NCI-H524 (cell line): ENCODE measurements at places on chromosomes 12 and 14.

DNA sequence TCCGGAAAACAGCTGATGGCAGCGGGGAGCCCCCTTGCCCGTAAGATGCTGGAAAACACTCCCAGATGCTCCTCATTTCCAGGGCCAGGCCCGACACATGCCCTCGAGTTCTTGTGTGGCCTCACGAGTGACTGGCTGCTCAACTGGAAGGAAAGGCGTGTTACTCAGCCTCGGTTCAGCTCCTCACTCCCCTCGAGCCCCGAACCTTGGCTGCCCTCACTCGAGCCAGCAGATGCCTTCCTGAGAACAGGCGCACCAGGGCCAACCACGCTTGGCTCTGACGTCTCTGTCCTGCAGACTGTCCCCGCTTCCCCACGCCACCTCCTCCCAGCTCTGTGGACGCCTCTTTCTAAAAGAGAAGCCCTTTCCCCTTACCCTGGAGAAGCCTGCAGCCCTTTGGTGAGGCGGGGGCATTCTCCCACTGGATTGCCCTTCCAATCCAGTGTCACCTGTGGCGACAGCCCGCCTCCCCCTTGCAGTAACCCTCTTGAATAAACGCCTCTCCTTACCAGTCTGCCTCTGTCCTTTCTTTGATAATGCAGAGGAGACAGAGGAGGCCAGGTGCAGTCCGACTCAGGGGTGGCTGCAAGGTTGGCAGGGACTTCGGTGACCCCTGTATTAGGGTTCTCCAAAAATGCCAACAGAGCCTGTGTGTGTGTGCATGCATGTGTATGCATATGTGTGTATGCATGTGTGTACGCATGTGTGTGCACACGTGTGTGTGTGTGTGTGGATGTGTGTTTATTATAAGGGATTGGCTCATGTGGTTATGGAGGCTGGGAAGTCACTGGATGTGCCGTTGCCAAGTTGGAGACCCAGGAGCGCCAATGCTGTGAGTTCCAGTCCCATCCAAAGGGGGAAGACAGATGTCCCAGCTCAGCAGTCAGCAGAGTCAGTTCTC is 166.3 kb downstream of the KIF26A start:
- DNase-seq, result no peak

GRCh38 chr12:110102255-110102654 is 21.9 kb upstream of the IFT81 start:
- peak; percentile 98 for DNase-seq

- no peak for DNase-seq
These were observed 340.4 kb downstream of the RAD51B start for GRCh38 chr14:68159701-68160633.

DNA sequence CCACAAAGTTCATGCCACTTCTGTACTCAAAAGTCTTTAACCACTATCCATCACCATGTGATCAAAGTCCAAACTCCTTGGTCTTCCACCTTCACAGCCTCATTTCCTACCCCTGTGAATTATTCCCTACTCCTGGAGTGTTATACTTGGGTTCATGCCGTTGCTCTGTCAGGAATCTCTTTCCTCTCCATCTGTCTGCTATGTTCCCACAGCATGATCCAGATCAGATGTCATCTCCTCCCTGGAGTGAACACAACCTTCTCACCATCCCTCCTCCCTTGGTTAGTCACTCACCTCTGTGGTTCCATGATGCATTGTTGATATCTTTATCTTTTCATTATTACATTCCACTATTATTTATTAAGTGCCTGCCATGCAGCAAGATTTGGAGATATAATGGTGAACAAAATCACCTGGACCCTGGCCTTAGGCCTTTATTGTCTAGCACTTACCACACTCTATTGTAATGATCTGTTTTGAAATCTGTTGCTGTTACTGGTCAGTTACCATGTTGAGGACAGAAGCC is 22.4 kb downstream of the LACRT start:
- DNase-seq, result no peak

DNA sequence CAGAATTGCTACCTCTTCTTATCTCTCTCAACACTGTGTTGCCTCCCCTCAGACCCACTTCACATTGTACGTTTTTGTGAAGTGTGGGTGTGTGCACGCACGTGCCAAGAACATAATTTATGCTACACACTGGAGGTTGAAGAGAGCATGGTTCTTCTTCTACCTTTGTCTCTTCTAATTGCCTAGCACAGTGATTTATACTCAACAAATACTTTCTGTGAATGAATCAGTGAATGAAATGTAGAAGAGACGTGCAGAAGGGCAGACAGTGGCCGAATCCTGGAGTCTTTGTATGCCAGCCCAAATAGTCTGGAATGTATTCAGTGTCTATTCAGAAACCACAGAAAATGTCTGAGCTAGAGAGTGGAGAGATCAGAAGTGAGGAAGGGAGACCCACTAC is 4.6 kb upstream of the SAMD4A start:
- no peak for DNase-seq

DNA sequence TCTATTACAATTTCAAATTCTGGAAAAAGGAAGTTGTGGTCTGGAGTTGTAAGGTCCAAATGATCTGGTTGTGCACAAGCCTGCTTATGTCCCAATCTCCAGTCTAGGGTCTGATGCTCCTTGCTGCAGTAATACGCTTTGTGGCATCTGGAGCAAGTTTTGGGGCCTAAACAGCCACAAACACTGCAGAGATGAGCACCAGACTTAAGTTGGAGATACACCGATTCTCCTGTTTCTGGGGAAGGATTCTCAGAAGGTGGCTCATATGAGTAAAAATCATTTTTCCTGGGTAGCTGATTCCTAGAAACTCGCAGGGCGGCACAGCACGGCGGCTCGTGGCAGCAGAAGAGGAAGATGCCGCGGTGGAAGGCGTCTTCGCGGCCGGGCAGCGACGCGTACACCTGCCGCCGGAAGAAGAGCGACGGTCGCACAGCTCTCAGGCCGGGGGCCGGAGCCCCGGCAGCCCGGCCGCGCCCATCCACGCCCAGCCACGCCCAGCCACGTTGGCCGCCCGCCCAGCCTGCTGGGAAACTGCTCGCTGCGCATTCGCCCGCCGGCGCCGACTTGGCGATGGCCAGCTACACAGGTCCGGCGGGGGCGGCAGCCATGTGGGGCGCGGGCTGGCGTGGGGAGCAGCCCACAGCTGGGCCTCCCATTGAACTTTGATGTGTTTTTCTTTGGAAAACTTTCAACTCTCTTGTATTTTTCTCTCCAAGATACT is 129.0 kb downstream of the ASCL4 start:
- peak; percentile 82 for DNase-seq

DNA sequence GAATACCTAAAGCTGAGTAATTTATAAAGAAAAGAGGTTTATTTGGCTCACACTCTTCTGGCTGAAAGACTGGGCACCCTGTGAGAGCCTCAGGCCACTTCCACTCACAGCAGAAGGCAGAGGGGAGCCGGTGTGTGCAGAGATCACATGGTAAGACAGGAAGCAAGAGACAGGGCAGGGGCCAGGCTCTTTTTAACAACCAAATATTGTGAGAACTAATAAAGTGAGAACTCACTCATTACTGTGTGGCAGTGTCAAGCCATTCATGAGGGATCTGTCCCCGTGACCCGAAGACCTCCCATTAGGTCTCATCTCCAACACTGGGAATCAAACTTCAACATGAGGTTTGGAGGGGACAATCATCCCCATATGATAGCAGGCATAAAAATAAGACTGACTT is 180.8 kb upstream of the DIO3 start:
- DNase-seq, result no peak

DNA sequence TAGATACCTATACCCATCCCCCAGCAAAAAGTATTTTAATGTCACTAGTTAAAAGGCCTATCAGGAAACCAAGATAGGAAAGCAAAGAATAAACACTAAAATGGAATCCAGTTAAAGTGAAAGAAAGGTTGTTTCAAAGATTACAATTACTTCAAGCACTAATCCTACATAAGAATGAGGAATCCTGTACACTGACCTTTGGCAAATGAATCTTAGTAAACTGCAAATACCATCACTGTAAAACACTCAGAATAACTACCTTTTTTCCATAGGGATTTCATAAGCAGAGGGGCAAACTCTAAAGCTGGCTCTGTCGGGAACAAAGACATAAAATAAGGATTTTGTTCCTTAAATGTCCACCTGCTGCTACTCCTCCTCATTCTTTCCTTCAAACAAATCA is 25.9 kb downstream of the CEP83 start:
- DNase-seq, result no peak

GRCh38 chr12:13801543-13801942 is 179.9 kb downstream of the GRIN2B start:
- DNase-seq, result no peak
